D341Med (cell line): ENCODE measurements at places on chromosomes 3 and 15.

DNA sequence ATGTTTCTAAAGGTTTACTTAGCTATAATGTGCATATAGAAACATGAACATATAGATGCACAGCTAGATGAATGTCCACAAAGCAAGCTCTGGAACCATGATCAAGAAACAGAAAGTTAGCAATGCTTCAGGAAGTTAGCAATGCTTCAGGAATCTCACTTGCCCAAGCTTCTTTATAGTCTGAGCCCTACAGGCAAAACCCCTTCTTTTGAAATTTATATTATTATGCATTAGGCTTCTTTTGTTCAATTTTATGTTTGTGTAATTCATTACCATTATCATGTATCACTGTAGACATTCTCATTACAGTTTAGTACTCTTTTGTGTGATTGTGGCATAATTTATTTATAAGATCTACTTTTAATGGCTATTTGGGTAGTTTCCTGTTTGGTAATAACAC is 286.4 kb upstream of the BCHE start:
- no peak for DNase-seq

DNA sequence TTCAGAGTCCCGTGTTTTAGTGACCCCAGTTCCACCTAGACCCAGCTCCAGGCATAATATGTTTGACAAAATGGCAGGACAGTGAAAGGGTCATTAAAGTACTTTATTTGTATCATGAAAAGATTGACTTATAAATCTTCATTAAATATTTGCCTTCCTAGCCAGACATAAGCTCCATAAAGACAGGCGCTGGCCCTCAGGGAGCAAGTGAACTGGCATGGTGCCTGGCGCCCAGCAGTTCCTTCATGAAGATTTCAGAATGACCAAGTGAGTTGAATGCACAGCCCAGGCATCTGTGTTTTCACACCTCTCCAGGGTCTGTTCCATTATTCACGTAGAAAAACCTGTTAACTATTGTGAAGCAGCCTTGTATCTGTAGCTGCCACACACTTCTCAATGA is 166.2 kb downstream of the GAP43 start:
- no peak for DNase-seq

GRCh38 chr15:29058903-29059539 is 173.2 kb downstream of the APBA2 start:
- no peak for DNase-seq

DNA sequence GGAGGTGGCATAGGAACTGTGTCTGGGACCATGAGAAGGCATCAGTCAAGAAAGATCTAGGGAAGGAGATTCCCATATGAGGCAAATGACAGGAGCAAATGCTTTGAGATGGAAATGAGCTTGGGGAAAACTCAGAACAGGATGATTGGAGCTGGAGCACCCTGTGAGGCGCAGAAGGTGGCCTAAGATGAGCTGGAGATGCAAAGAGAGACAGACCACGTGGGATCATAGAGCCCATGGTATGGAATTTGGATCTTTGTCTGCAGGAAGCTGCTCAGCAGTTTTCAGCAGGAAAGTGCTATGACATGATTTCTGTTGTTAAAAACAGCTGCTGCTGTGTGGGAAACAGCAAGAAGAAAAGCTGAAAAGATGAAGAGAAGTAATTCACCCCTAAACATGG is 310.6 kb downstream of the MAGI1 start:
- no peak for DNase-seq

- DNase-seq: no peak
Measured at GRCh38 chr15:90318591-90318990, 33.5 kb upstream of the ZNF774 start.

DNA sequence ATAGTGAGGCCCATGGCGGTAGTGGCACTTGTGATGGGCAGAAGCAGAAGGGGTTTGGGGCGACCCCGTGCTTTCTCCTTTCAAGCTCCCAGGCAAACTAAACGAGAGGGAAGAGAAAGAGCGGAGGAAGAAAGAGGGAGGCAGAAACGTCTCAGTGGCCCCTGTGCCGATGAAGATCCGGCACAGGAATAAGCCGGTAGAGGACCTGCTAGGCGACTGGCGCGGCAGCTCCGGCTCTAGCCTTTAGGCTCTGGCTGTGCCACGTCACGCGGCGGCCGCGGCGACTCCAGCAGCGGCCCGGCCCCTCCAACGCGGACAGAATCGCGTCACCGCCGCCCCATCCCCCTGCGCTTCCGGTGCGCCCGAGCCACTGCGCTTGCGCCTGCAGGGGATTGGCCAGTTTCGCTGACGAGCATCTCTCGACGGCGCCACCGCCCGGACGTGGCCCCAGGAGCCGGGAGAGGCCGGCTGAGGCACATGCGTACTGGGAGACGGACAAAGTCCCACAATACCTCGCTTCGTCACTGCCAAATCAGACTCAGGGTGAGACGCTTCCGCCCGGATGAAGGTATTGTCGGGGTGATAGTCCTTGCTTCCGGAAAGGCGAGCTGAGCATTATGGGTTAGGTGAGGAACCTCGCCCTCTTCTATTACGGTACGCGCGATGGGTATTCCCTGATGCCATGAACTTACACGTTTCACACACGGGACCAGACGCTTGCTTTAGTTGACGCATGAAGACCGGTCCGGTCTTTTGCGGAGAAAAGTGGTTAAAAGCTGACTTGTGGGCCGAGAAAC is at the start of gene ARF4:
Gene ARF4 (minus strand): TSS at position 218 of the 797 bp plus-strand sequence. CDS start 204 bp downstream, at position 14.
- DNase-seq: peak; percentile 99

DNA sequence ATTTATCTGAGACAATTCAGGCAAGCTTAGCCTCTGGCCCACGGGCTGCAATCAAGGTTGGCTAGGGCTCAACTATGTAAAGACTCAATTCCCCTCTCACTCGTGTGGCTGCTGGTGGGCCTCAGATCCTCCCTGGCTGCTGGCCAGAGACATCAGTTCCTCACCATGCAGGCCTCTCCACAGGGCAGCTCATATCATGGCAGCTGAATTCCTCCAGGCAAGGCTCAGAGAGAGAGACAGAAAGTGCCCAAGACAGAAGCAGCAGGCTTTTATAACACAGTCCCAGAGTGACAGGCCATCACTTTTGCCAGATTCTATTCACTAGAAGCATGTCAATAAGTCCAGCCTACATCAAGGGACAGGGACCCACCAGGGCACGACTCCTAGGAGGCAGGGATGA is 63.2 kb downstream of the XXYLT1 start:
- no peak for DNase-seq

DNA sequence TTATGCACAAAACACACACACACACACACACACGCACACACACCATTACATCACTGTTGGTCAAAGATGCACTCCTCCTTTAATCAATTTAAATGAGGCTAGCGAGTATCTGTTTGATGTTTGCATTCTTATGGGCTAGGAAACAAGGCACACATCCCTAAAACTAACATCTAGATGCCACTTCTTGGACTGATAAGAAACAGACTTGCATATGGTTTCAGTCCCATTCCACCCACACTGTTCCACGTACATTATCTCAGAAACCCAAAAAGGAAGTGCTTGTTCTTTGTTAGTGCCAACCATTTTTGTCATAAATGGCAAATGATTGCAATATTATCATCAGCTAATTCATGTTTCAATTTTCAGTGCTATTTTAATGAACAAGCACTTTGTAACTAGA is 69.5 kb downstream of the CCR1 start:
- DNase-seq: no peak

DNA sequence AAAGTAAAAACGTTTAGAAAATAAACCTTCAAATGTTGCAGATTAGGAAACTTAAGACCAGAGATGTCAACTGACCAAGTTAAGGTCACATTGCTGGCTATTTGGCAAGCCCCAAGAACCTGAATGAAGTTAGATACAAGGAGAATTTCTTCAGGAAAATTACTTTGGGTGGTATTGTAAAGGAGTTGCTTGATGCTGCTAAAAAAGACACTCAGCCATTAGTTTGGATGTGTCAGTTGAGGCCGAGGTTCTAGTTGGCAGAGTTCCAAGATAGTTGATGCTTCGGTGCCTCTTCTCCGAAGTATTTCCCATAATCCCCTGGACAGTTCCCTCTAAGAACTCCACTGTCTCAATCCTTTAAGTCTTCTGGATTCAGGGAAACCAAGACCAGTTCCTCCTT is 24.3 kb downstream of the SIAH2 start:
- DNase-seq: no peak

DNA sequence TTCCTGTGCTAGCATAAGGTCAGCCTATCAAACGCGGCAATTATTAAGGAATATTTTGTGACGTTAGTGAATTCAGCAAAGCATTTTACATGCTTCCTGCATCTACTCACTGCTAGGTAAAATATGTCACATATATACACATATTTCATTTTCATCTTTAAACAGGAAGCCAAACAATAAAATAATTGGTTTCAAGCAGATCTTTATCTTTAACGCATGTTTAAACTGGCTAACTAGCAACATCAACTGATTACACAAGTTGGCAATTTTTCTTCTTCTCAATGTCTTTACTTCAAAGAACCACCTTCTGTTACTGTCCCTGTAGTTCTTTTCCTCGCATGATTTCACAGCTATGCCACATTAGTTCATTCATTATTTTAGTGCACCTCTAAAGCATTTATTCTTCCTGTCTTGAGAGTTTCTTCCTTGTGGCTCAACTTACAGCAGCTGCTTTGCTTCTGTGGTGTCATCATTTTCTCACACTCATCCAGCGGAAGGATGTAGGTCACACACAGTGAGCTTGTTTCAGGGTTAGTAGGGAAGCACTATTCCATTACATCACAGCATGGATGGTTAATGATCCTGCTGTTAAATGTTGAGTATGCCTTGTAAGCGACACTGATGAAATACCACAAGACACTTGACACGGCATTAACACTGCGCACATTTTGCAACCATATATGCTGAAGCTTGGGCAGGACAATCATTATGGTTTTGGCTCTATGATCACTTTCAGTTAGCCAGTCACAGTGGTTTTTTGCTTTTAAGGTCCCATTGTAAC is 2.3 kb upstream of the BCHE start:
- no peak for DNase-seq

DNA sequence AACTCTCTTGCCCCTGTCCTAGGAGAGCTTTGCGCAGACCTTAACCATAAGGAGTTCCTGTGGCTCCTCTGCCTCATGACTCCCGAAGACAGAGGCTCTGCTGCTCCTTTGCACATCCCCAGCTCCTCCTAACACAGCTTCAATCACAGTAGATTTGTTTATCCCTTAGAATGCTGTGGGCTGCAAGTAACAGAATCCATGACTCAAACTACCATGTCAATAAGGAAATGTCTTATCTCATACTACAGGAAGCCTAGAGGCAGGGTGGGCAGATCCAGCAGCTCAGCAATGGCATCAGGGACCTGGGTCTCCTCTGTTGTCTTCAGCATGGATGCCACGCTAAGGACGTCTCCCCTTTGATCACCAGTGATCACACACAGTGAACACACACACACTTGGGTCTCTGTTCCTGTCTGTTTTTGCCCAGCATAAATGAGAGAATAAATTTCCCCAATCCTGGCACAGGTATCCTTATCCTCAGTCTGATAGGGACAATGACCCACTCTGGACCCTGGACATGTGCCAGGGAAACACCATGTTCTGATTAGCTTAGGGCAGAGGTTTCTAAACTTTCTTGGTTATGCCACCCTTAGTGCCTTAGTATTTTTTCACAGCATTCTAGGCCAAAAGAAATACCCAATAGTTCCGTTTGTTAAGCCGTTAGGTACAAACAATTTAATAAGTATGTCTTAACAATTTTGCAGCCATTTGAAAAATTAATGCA is 46.1 kb upstream of the MRPS22 start:
- no peak for DNase-seq

DNA sequence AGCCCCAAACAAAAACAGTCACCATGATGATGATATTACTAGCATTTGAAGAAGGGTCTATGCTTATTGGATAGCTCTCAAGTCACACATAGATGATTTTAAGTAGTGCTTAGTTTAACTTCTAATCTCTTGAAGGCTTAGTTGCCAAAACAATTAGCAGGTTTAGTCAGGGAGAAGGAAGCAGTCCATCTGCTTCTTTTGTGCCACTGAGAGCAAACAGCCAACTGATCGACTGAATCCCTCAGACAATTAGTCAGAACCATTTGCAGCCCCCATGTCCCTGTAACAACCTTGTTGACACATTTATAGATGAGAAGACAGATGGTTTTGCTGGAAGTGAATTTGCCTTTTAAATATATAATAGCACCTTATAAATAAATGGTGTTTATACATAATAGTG is 585.1 kb upstream of the SUCLG2 start:
- DNase-seq: peak; percentile 62

DNA sequence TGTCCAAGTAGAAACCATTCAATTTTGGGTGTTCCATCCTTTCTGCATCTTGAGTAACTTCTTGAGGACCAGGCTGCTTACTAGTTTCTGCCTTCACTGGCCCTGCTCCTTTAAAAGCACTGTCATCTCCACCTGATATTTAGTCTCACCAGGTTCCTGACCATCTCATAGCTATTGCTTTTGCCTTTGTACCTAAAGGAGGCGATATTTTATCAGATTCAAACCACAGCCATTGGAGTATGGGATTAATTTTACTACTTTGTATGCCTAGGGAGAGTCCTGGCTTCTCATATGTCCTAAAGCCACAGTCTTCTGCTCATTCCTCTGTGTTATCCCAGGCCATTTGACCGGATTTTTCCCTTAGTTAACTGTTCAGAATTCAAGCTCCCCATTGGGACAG is 51.8 kb upstream of the RFX7 start:
- no peak for DNase-seq

DNA sequence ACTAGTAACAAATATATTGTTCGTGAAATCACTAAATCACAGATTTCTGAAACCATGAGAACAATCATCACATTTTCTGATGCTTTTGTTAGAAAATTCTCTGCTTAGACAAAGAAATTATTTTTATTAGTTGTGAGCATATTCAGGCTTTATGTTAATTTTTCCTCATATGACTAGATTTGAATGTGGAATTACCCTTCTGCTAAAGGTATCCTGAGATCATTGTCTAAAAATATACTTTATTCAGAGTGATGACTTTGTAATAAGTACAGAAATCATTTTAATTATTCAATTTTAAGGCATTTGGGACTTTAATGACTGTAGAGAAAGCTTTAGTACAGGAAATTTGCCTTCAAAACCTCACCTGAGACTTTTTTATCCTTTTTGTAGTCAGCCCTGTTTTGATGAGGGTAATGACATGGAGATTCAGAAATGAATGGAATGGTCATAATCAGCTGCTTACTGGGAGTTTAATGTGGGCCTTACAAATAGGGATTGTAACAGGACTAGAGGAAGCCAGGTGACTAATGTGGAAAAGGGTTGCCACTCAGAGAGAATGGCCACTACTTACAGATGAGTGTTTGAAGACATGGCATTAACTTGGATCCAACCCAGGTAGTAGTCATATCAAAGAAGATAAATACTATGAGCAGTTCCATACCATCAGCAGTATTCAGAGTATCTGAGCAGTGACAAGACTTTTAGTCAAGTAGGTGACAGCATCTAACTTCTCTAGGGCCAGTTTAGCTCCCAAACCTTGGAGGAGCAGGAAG is 148.3 kb downstream of the MBNL1 start:
- no peak for DNase-seq
